Kidney tubule cell (primary cell): ENCODE measurements at places on chromosomes 7 and 10.

GRCh38 chr10:104804880-104805279 lies 163.8 kb downstream of the SORCS3 start:
- peak; percentile 62 for DNase-seq

DNA sequence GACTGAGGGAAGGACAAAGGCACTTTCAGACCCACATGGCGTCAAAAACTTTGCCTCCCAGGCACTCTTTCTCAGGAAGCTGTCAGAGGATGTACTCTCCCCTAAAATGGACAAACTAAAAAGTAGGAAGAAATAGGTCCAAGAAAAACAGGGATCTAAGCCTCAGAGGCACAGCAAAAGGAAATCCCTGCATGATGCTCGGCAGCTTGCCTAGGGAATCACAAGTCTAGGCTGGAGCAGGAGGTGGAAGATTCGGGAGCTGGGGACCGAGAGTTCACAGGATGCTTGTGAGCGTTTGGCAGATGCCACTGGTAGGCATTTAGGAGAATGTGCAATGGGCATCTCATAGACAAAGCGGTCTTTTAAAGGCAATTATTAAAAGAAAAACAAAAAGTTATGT lies 60.8 kb downstream of the ATXN7L1 start:
- no peak for DNase-seq

DNA sequence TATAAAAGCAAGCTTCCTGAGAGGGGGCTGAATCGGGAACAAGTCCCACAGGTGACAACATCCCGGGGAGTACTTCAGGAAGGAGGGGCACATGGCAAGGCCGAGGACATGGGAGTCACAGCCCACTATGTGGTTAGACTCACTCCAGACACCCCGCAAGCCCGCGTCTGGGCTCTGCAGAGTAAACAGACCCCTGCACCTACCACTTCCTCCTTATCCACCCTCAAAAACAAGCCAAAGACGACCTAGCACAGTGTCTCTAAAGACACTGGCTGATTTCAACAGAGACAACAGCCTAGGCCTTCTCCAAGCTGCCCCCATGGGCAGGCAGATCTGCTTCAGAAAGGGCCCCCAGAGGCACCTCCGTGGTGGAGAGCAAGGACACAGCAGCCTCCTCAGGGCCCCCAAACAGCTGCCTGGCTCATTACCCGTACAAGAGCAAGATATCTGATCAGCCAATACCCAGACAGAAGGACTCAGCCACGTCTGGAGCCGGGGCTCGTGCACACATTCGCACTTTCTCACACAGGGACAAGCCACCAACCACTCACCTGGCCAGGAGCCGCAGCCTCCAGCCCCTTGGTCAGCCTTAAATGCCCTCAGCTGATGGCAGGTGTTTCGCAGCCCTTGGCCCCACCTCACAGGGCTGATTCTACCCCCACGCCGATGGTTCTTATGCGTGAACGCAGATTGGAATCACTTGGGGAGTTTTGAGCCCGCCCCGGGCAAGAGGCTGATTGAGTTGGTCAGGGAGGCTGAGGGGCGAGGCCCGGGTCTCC lies 10.7 kb upstream of the KPNA7 start:
- no peak for DNase-seq

DNA sequence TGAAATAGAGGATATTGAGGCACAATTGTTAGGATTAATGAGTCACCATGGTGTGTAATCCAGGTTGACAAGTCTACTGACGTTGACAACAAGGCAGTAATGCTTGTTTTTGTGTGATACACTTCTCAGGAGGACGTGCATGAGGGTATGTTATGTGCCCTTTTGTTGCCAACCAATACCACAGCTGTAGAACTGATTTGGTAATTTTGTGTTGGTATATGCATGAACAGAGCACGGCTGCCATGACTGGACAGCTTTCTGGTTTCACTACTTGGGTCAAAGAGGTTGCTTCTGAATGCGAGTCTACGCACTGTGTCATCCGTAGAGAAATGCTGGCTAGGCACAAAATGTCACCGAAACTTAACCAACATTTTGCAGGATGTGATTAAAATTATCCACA lies 32.9 kb downstream of the PHTF2 start:
- DNase-seq: no peak

DNA sequence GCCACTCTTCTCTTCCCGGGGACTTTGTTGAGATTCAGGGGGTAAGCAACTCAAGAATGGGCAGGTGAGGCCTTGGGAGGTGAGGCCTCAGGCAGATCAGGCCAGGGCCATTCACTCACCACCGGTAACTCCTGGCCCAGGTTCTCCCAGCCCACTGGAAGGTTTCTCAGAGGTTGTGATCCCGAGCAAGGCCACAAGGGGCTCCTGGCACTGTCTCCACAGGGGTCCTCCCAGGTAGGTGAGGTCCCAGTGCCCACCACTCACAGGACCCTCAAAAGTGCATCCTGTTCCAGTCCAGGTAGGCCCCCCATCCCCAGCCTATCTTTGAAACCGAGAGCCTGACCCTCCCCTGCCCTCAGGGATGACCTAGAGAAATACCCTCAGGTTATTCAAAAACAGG lies 236.1 kb downstream of the BUB3 start:
- no peak for DNase-seq

DNA sequence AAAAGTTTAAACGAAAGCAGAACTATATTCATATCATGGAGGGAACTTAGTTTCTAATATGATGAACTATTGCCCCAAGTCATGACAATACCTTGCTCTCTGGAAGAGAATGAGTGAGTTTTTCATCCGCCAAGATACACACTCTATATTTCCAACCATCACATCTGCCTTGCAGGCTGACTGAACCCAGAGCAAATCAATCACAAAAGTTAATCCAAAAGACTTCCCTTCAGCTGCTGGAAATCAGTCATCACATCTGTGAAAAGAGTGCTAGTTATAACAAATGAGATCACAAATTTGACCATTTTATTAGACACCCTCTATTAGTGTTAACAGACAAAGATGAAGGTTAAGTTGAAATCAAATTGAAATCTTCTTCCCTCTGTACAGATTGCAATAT lies 261.7 kb upstream of the PRKCQ start:
- DNase-seq: no peak

DNA sequence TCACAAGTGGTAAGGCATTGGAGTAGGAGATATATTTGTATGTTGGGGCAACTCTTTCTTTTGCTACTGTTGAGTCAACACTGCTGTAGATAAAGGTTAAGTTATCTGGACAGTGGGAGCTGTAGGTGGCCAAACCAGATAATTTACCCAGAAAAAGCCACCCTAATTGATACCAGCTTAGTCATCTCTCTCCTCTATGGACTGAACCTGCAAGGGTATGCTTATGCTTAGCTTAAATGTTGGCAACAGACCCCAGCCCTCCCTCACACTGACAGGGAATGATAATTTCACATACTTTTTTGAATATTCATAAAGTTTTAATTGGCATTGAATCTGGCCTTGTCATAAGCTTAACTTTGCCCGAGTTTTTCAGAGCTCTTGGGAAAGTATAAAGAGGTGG lies 66.3 kb downstream of the CREB5 start:
- no peak for DNase-seq

DNA sequence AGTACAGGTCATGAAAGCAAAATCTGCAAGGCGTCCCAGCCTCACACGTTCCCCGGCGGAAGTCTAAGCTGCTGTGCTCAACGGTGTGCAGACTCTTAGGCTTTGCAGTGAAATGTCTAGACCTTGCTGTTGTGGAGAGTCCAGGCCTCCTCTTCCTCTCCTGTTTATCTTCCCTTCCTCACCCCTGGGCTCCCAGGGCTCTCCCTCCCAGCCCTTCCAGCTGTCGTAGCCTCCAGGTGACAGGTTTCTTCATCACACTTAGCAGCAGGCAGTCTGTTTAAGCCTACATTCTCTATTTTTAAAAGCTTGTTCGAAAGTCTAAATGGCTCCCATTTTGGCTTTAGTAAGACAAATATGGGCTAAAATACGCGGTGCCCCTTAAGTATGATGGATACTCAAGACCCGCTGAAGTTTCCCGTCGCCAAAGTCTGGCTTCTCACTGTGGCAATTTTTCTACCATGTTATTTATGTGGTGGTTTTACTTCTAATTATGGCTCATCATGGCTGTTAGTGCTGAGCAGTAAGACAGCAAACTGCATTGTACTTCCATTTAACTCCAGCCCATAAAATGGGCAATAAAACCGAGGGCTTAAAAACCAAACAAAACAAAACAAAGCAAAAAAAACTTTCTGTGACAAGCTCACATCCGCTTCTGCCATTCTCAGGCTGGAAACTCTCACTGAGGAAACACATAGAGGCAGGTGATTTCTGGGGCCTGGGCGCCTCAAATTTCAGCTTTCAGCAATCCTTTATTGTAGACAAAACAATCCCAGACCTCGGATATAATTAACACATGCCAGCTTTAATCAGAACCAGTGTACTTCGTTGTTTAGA lies 243.2 kb downstream of the SNX10 start:
- DNase-seq: no peak

DNA sequence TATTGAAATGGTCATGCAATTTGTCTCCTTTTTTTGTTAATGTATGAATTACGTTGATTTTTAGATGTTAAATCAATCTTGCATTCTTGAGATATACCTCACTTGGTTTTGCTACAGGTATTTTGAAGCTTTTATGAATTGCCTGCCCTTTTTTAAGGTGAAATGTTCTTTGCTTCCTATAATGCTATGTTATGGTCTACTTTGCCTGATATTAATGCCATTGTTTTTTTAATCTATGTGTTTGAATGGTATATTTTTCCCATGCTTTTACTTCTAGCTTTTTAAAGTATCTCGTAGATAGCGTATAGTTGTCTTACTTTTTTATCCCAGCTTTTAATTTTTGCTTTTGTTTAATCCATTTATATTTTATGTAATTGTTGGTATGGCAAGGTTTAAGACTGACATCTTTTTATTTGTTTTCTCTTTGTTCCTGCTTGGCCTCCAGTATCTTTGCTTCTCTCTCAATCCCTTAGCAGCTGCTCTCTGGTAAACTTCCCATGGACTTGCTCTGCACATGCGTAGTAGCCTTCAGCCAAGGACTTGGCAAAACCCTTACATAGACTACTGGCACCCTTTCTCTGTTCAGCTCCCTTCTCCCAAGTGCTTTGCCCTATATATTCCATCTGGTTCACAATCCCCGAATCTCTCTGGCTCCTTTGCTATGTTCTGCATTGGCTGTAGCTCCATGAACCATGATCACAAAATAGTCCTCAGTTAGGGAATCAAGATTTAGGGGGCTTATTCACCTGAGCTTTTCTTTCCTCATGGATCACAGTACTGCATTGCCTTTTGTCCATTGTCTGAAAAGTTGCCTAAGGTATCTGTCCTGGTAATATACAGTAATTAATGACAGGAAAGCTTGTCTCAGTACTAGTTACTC lies 8.4 kb downstream of the TRIM24 start:
- DNase-seq: no peak
